ENCODE measurements at places on chromosomes 2 and 18. TPM values are rescaled to one million over a fixed set of nuclear protein-coding genes. Genes with fewer than 3 reads are reported as not detected.

GRCh38 chr18:323253-323622 is 55.4 kb upstream of the THOC1 start:
- no peaks in the 10 kb centered on the region for H3K4me1 ChIP-seq
- H3K4me3 ChIP-seq = no peak overlapping the region
- no peaks in the 10 kb centered on the region for H3K27me3 ChIP-seq
- no peak for DNase-seq

GRCh38 chr2:72629062-72629461 is 196.8 kb downstream of the EXOC6B start:
- DNase-seq = no peak
- no peaks in the 10 kb centered on the region for H3K36me3 ChIP-seq
- no peaks in the 10 kb centered on the region for H3K4me1 ChIP-seq

DNA sequence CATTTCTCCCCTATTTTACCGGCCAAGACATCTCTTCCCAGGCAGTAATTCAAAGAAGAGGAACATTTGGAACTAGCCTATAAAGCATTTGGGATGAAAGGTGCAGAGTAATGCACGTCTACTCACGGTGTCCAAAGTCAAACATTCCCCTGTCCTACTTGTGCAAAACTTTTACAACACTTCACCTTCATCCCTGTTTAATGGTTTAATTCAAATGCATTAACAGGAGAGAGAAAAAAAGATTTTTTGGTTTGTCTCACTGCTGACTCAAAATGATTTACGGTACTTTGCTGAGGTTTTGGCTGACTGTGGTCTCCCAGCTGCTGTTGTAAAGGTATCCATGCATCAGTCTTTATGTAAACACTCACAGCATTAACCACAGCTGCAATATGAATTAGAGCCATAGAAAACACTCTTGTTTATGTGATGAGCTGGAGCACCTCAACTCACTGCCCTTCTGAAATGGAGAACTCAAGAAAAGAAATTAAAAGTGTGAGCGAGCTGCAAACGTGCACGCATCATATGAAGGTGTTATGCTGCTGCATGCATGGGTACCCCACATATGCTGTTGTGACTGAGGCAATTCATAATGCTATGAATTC is 220.5 kb downstream of the PIEZO2 start:
- no peak for DNase-seq
- H3K4me3 ChIP-seq = no peak overlapping the region
- no peak overlapping the region for H3K27ac ChIP-seq
- H3K4me1 ChIP-seq = no peaks in the 10 kb centered on the region

DYNAP gene
- total RNA-seq = not detected

CD302 gene
- 1.3 TPM for total RNA-seq

- DNase-seq = peak; percentile 41
- H3K4me3 ChIP-seq = no peak overlapping the region
- H3K27me3 ChIP-seq = no peaks in the 10 kb centered on the region
- no peaks in the 10 kb centered on the region for H3K36me3 ChIP-seq
Measured at GRCh38 chr18:48931680-48932461, 18.9 kb downstream of the SMAD7 start.

DNA sequence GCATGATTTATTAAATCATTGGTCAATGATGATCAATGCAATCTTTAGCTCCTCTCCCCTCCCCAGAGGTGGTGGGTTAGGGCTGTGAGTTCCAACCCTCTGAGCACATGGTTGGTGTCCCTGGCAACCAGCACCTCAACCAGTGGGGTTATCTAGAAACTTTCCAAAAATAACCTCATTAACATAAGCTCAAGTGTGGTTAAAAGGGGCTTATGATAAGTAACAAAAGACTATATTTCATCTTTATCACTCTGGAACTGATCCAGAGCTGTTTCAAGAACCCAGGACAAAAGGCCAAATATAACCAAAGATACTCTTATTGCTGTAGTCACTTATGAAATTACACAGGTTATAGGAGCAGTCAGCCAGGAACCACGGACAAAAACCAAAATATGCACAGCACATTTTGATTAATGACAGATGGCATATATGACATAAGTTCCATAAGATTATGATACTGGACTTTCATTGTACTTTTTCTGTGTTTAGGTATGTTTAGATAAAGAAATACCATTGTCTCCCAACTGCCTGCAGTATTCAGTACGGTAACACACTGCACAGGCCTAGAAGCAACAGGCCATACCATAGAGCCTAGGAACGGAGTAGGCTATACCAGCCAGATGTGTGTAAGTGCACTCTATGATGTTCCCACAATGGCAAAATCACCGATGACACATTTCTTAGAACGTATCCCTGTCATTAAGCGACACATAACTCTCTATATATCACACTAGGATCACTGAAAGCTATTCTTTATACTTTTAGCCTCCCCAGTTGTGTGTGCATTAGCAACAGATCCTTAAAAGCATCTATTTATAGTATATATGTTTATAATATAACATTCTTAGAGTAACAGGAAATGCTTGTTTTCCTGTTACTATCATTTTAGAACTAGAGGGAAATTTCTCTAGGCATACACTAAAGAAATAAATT is 31.9 kb downstream of the KIDINS220 start:
- no peaks in the 10 kb centered on the region for H3K4me1 ChIP-seq
- H3K4me3 ChIP-seq = no peak overlapping the region
- H3K27ac ChIP-seq = no peak overlapping the region
- H3K36me3 ChIP-seq = peaks cover 69% of the 10 kb centered on the region

GRCh38 chr2:53863538-53864227 is 3.9 kb upstream of the GPR75 start:
- no peak for DNase-seq
- no peaks in the 10 kb centered on the region for H3K4me1 ChIP-seq
- H3K27ac ChIP-seq = no peak overlapping the region
- H3K4me3 ChIP-seq = no peak overlapping the region

- H3K4me3 ChIP-seq = no peak within 1 kb of the TSS
- peak; percentile 40 for DNase-seq
- peaks cover 56% of the 10 kb centered on the region for H3K27me3 ChIP-seq
- H3K27ac ChIP-seq = no peak within 1 kb of the TSS
- H3K4me1 ChIP-seq = peaks cover 44% of the 10 kb centered on the region
Measured at GRCh38 chr2:72147303-72147971, at the start of gene CYP26B1. Gene CYP26B1 (minus strand): TSS chr2:72147862. CDS start chr2:72147834, 28 bp downstream.

DNA sequence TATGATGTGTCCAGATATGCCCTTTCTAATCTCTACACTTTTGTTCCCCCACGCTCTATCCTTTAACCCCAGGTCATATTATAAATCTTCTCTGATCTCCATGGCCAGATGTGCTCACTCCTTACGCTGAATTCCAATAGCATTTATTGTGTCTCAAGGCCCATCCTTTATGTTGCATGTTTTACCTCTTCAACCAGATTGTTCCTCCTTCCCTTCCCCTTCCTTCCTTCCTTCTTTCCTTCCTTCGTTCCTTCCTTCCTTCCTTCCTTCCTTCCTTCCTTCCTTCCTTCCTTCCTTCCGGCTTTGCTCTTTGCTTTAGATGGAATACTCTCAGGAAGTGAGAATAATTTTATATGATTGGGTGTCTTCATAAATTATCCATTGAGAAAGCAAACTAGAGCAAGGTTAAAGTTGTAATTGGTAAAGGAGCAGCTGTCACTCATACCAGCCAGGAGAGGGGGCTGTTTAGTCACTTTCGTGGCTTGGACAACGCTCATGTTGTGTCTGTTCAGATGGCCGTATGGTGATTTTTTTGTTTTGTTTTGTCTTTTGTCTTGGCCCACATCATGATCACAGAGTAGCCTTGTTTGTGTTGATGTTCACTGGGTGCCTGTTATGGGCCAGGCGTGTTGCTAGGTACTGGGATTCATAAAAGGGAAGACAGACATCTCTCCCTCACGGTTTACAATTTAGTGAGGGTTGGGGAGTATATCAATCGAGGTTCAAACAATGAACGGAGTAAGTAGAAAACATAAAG is 68.0 kb downstream of the DAW1 start:
- no peak overlapping the region for H3K4me3 ChIP-seq
- H3K36me3 ChIP-seq = no peaks in the 10 kb centered on the region
- H3K4me1 ChIP-seq = no peaks in the 10 kb centered on the region
- no peaks in the 10 kb centered on the region for H3K27me3 ChIP-seq
- H3K27ac ChIP-seq = no peak overlapping the region
- DNase-seq = no peak

SERPINB11 gene
- not detected for total RNA-seq

DNA sequence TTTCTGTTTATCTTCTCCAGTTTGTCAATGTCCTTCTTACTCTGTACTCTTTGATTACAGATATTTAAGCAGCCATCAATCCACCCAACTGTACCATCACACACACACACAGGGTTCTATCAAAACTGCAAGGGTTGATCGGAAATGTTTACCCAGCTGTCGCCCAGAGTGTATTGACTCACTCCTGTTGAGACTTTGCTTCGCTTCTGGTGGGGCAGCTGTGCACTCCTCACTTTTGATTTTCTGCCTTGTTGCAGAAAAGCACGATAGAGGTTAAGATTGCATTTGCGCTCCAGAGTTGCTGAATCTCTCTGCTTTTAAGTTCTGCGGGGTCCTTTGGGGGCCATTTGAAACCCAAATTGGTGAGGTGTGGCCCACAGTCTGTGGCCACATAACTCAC is 216.2 kb downstream of the SETBP1 start:
- no peak for DNase-seq
- no peaks in the 10 kb centered on the region for H3K27me3 ChIP-seq
- H3K4me3 ChIP-seq = no peak overlapping the region

DNA sequence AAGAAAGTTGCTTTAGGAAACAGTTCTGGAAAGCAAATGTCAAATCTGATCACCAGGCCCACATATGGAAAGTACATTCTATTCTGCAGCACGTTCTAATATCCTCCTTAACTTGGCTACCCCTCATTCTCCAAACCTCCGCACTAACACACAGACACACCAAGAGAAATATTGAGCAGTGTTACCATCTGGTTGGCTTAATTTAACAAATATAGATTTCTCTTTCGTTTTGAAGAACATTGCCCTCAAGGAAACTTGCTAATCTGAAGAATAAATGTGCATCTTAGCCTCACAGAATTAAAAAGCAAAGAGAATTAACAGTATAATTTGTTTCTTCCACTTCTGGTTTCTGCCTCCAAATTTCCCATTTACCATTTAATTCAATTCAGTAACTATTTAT is 72.8 kb upstream of the TTC39C start:
- H3K4me3 ChIP-seq = no peak overlapping the region
- H3K36me3 ChIP-seq = no peaks in the 10 kb centered on the region
- H3K27me3 ChIP-seq = no peaks in the 10 kb centered on the region
- peaks cover 17% of the 10 kb centered on the region for H3K4me1 ChIP-seq
- DNase-seq = no peak
- H3K27ac ChIP-seq = no peak overlapping the region

DNA sequence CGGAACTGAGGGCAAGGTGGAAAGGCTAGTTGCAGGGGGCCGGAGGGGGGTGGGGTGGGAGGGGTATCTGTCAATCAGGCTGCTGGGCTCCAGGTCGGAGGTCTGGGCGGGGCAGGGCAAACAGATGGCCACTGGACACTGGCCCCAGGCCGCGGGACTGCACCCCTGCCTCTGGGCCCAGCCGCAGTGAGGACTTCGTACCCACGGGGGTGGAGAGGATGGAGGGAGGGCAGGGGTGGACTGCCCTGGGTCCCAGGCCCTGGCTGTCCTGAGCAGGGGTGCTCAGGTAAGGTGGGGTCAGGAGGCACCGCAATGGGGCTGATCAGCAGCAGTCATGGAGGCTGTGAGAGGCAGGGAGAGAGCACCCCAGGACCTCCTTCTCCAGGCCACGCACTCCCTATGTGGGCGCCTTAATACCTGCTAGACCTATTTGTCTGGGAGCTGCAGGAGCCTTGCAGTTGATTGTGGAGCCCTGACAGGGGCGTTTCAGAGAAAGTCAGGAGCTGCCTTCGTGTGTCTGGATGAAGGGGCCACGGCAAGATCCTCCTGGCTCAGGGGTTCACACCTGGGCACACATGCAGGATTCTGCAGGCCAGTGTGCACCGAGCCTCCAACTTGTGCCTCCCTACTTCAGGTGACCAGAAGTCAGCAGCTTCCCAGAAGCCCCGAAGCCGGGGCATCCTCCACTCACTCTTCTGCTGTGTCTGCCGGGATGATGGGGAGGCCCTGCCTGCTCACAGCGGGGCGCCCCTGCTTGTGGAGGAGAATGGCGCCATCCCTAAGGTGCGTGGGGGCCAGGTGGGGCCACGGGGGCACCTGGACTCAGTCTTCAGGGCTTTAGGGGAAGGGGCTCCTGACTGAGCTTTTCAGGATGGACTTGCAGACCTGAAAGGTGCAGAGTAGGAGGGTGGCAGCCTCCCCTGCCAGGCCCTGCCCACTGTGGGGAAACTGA is 1.5 kb downstream of the CTDSP1 start:
- peaks cover 2% of the 10 kb centered on the region for H3K36me3 ChIP-seq
- H3K27me3 ChIP-seq = no peaks in the 10 kb centered on the region
- peak; percentile 28 for DNase-seq
- no peak overlapping the region for H3K27ac ChIP-seq

RPRM gene
- total RNA-seq = not detected

CBLN2 gene
- total RNA-seq = not detected

DNA sequence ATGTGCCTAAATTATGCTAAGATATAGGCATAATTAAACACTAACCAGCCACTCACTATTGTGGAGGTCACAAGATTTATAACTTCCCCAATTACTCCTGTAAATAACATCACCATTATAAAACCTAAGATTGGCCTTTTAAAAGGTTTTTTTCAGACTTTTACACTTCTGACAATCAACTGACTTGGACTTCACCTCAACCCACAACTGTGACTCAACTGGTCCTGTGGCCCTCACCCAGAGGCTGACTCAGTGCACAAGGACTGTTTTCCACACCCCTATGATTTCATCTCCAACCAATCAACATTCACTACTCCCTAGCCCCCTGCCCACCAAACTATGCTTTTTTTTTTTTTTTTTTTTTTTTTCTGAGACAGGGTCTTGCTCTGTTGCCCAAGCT is 11.6 kb downstream of the TTR start:
- DNase-seq = no peak
- H3K4me1 ChIP-seq = no peaks in the 10 kb centered on the region
- no peak overlapping the region for H3K4me3 ChIP-seq
- no peak overlapping the region for H3K27ac ChIP-seq
- H3K36me3 ChIP-seq = no peaks in the 10 kb centered on the region

DNA sequence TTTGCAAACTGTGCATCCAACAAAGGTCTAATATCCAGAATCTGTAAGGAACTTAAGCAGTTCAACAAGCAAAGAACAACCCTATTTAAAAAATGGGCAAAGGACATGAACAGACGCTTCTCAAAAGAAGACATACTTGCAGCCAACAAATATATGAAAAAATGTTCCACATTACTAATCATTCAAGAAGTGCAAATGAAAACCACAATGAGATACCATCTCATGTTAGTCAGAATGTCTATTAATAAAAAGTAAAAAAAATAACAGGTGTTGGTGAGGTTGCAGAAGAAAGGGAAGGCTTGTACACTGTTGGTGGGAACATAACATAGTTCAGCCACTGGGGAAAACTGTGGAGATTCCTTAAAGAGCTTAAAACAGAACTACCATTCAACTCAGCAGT is 126.2 kb downstream of the NAT8 start:
- no peak overlapping the region for H3K4me3 ChIP-seq
- H3K27me3 ChIP-seq = no peaks in the 10 kb centered on the region
- peaks cover 6% of the 10 kb centered on the region for H3K36me3 ChIP-seq
- no peaks in the 10 kb centered on the region for H3K4me1 ChIP-seq
- no peak overlapping the region for H3K27ac ChIP-seq
- no peak for DNase-seq

Data from B cell (primary cell).